Stimulated activated CD8-positive, alpha-beta memory T cell treated with anti-CD3 and anti-CD28 coated beads, Interleukin-7, amount 100 ng/mL, for 1 hour (primary cell): ENCODE measurements at places on chromosomes 5 and 9.
A peak's percentile ranks its signal among the peaks of the same experiment; 100 is the strongest.

DNA sequence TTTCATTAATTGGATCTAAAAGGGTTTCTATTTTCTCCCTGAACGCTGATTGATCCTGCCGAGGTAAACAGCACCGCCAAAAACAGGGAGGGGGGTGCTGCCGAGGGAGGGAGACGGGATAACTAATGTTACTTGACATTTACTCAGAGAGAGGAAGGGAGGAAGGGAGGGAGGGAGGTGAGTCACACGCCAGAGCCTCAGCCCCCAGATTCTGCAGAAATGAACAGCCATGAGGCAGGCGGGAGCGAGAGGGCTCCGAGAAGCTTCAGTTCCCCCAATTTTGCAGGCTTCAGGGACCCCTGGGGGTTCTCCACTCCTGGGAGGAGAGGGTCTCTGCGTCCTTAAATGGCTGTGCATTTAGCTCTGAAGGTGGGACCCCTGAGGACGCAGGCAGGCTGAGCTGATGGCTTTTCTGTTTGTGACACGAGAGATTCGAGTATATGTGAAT lies 59.1 kb upstream of the IER5L start:
- DNase-seq: peak; percentile 19

DNA sequence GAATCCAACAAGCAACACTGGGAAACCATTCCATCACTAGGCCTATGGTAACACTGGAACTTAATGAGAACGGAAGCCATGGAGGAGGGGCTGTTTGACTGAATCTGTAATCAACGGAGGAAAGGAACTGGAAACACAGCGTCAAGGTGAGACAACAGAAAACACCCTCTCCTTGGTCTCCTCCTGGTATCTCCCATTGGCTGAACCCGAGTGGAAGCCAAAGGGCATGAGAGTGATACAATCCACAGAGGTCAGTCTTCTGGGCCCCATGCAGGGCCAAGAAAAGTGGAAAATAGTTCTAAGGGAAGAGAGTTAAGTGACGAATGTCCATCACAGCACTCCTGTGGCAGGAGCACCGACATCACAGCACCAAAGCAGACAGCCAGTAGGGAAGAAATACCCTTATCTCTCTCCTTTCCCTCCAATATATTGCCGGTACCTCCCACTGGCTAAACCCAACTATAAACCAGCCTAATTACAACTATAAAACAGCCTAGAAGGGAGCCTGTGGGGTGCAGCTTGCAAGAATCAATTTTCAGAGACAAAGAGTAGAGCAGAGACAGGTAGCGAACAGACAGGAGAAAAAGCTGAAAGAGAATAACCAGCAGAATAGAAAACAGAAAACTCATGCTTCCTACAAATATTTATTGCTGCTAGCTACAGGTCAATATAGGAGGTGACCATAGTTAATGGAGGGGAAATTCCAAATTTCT lies 107.4 kb upstream of the IFNE start:
- DNase-seq: no peak

GRCh38 chr9:87615547-87616148 lies 110.3 kb upstream of the CTSL start:
- no peak for DNase-seq

DNA sequence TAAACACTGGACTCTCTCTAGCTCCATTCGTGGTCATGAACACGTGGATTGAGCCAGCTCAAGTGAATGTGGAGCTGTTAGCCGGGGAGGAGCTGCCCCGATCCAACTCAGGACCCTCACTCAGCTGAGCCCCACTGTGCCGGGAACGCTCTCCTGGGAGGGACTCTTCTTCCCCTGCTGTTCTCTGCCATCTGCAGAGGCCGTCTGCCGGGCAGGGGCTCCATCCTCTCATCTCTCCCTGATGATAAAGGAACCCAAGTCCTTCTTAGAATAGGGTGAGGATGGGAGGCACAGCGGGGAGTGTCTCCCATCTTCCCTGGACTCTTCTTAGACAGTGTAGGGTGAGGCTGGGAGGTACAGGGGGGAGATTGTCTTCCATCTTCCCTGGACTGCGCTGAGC lies 120.5 kb upstream of the IRX4 start:
- no peak for DNase-seq

DNA sequence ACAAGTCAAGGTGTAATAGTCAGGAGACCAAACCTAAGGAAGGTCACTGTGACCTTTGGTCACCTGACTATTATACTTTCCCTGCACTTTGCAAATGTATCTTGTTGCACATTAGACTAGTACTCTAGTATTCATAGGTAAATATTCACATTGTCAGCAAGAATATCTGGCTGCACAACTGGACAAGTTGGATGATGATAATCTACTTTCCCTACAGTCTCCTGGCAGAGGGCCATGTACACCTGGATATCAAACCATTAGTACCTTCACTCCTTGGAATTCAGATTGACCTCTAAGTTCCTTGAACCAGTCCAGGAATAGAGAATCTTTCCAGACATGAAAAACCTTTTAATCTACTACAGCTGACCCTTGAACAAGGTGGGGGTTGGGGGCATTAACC lies 344.8 kb downstream of the DEPDC1B start:
- no peak for DNase-seq

DNA sequence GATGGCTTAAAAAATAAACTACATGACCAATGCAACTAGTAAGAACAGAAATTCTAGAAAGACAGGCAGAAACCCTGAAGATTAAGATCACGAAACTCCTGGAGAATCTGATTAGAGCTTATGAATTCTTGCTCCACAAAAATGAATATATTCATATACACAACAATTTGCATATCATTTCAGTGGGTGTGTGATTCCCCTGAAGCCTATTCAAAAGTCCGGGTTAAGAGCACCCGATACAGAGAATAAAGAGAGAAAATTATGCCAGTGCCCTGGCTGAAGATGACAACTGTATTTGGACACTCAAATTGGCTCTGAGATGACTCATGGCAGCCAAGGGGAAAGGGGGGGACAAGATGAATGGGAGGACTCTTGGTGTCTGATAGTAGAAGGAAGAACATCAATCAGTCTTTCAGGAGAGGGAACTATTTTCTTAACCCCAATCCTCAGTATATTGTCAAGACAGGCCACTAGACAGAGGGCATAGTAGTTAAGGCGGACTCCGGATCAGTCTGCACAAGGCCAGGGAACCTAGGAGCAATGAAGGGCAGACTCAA lies 6.0 kb downstream of the TMOD1 start:
- no peak for DNase-seq

- DNase-seq: no peak
Measured at GRCh38 chr5:38807570-38808483, 38.0 kb upstream of the OSMR start.

- DNase-seq: no peak
Measured at GRCh38 chr9:4299005-4299795, 668 bp downstream of the GLIS3 start.

GRCh38 chr9:121841771-121842611 lies 190.6 kb downstream of the DAB2IP start:
- DNase-seq: no peak

DNA sequence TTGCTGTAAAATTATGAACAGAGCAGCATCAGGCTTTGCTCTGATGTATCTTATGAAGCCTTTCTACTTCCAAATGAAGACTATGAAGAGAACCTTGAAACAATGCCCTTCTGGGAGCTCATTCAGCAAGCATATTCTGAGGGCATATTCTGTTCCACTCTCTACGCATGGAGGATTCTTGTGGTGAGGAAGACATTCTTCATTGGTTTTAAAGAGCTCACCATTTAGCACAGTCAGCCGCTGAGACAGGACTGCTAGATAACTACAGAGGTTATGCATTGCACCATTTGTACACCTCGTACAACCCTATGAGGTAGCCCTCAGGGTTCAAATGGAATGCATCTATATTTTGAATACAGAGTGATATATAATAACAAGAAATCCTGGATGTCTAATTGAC lies 61.0 kb downstream of the INVS start:
- no peak for DNase-seq

DNA sequence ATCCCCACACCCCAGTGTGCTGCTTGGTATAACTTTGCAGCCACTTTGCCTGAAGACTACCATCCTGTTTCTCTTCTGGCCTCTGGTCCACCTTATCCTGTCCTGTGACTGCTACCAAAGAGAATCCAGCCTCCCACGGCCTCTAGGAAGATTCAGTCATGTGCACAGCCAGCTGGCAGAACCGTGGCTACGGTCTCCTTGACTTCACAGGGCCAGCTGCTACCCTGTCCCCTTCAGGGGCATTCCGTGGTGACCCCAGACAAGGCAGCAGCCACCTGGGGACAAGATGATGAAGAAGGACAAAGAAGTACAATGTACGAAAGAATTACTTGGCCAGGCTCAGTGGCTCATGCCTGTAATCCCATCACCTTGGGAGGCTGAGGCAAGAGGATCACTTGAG lies 98.6 kb downstream of the PDE6A start:
- no peak for DNase-seq

GRCh38 chr9:6413365-6414246 lies 607 bp downstream of the UHRF2 start:
- no peak for DNase-seq

DNA sequence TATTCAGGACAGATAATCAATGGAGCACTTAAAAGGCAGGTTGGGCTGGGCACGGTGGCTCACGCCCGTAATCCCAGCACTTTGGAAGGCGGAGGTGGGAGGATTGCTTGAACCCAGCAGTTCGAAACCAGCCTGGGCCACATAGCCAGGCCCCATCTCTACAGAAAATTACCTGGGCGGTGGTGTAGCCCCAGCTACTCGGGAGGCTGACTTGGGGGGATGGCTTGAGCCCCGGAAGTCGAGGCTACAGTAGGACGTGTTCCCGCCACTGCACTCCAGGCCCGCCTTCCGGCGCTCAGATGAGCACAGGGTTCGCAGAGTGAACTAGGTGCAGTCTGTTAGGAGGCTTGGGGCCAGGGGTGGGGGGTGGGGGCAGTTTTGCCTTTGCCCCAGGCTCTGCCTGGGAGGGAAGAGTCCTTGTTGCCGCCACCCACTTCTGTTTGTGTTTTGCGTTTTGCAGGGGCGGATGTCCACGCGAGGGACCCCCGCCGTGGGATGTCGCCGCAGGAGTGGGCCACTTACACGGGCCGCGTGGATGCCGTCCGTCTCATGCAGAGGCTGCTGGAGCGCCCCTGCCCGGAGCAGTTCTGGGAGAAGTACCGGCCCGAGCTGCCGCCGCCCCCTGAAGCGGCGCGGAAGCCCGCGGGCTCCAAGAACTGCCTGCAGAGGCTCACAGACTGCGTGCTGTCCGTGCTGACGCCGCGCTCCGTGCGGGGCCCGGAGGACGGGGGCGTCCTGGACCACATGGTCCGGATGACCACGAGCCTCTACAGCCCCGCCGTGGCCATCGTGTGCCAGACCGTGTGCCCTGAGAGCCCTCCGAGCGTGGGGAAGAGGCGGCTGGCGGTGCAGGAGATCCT lies 85.2 kb downstream of the ANKRD33B start:
- no peak for DNase-seq

DNA sequence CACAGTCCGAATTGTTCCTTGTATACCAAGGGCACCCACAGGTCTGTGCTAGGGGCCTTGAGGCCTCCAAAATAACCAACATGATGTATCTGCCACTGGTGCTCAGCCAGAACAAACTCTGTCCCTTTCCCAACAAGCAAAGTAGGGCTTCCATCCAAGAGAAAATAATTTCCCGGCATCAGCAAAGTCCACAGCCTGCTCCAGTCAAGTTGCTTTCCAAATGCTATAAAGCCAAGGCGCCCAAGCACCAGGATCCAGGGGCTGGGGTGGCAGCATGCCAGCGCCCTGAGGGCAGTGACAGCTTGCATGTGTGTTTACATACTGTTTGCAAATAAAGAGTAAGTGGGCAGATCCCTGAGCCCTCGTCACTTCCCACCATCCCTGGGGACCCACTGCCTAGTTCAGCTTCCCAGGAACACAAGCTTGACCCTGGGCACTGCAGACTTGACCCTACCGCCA lies 155.9 kb downstream of the ERCC6L2 start:
- DNase-seq: no peak

DNA sequence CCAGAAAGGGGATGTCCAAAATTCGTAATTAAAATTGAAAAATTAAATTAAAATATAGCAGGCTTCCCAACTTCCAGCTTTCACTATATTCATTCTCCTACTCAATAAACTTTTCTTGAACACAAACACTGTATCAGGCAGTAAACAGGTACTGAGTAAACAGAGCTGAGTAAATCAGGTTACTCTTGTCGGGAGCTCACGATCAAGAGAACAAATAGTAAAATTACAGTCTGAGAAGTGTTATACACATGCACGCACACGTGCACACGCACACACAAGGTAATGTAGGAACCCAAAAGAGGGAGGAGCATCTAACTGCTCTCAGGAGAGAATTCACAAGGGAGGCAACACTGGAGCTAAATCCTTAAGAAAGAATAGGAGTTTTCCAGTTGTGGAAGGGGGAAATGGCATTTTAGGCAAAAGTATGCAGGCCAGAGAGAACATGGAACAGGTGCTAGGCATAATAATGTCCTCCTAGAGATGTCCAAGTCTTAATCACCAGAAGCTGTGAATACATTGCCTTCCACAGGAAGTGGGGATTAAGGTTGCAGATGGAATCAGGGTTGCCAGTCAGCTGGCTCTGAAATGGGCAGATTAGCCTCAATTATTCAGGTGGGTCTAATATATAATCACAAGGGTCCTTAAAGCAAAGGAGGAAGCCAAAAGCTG lies 598.8 kb upstream of the BRINP1 start:
- no peak for DNase-seq

DNA sequence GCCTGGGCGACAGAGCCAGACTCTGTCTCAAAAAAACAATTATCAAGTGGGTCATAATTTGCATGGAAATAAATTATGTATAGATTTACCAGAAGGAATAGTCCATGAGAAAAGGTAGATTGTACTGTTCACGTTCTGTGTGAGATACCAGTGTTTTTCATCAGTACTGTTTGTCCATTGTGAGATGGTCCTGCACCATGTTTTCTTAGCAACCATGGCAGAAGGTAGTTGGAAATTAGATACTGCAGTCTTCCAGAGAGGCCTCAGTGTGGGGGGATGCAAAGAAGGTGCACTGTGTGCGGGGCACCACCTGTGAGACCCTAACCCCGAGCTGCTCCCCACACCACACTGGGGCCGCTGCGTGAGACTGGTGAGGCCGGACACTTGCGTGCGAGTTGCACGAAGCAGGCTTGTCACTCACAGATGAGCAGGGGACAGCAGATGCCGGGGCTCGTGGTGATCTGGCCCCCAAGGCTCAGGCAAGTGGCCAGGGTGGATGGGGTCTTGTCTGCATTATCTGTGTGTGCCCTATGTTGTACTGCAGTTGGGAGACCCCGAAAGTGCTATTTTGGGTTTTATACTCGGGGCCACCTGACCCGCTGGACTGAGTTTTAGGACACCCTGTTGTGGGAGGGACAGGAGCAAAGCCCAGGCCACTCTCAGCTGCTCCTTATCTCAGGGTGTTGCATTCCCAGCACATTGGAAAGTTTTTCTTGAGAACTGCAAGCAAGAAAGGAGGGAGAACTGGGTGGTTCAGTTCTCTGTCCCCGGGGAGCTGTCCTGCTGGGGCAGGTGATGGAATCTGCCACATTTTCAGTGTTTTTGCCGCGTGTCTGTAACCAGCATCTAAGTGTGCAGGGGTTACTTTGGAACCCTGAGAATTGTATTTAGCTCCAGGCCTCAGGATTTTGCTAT lies 61.9 kb downstream of the EHMT1 start:
- no peak for DNase-seq

GRCh38 chr5:105501315-105501714 lies 1938.7 kb upstream of the NUDT12 start:
- DNase-seq: no peak
